ENCODE measurements at places on chromosomes 1 and 21.

GRCh38 chr1:192256674-192257334 is 60.0 kb upstream of the RGS21 start:
- no peak for DNase-seq

- no peak for DNase-seq
Measured at GRCh38 chr1:236156512-236157208, 14.3 kb downstream of the GPR137B start.

- DNase-seq, result no peak
Measured at GRCh38 chr21:42830456-42831455, 48.6 kb downstream of the WDR4 start.

DNA sequence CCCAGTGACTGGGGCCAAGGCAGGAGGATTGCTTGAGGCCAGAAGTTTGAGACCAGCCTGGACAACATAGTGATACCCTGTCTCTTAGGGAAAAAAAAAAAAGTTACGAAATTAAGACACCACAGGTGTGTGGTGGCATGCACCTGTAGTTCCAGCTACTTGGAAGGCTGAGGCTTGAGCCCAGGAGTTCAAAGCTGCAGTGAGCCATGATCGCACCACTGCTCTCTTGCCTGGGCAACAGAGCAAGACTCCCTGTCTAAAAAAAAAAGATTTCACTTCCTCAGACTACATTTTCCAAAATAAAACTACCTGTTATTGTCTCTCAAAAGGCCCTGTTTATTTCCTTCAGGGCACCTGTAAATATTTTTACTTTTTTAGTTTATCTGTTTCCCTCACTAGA is 4.7 kb upstream of the STK40 start:
- no peak for DNase-seq

- DNase-seq, result no peak
Measured at GRCh38 chr1:8570465-8570864, 247.0 kb downstream of the RERE start.

GRCh38 chr1:212677573-212677972 is 22.1 kb downstream of the BATF3 start:
- no peak for DNase-seq

DNA sequence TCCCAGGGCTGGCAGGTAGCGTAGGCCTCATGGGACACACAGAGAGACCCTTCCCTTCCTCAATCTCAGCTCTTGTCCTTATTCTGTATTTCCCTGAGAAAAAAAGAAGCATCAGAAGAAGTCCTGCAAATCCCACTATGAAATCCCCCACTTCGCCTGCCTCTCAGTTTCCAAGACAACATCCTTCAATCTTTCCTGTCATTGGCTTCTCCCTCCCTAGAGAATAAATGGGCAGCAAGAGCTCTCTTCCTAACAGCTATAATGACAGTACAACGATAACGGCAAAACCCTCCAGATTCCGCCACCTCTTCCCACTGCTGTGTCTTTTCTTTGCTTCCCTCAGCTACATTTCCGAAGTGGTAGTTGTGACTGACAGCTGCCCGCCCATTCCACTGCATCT is 41.6 kb upstream of the NTPCR start:
- DNase-seq, result no peak

- no peak for DNase-seq
Measured at GRCh38 chr21:42063191-42063570, 7.9 kb upstream of the UMODL1 start.

DNA sequence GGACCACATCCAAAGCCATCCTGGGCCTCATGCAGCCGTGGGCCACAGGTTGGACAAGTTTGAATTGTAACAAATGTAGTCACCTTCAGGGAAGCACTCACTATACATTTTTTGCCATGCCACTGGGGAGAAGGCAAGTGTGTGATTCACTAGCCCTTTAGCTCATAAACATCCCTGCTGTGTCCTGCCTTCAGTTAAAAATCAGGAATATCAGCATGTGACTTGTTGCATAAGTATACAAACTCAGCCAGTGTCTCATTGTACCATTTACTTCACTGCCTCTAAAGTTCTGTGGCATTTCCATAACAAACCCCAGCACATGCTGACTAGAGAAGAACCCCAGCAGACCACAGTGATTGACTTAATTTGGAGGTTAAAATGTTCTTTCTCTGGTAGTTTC is 142.0 kb upstream of the C1orf105 start:
- no peak for DNase-seq

- peak; percentile 83 for DNase-seq
Measured at GRCh38 chr1:61641578-61642336, 83.2 kb downstream of the TM2D1 start.

DNA sequence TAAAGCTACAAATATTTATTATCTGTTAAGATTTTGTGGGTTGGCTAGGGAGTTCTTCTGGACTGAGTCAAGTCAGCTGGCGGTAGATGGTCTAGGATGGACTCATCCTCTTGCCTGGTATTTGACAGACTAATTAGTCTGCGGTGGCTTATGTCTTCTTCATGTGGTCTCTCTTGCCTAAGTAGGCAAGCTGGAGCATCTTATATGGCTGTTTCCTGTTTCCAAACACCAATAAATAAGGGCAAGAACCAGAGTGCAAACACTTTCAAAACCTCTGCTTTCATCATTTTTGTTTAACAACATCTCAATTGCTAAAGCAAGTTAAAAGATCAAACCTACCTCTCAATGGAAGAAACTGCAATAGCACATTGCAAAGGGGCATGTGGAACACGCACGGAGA is 484.8 kb downstream of the PTPRC start:
- DNase-seq, result no peak

DNA sequence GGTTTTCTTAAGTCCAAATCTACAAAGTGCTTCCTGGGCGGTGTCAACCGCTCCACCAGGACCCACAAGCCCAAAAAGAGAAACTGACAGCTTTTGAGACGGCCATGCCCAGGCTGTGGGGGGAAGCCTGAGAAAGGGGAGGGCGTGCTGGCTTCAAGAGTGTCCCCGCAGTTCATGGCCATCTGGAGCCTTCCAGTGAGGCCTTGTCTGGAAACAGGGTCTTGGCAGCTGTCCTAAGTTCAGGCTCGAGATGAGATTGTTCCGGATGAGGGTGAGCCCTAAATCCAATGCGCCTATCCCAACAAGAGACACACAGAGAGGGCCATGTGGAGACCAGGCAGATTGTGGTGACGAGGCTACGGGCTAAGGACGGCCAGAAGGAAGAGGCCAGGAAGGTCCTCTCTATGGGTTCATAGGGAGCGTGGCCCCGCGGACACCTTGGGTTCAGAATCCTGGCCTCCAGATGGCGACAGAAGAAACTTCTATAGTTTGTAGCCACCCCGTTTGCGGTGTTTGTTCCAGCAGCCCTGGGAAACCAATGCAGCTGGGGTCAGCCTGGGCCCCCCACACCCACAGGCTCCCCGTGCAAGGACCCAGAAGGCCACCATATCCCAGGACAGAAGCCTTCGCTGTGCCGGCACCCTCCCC is 70.2 kb downstream of the ARHGEF16 start:
- DNase-seq, result no peak

Data from ecto neural progenitor cell (in vitro differentiated cells).